IMR-90 (cell line): ENCODE measurements at places on chromosomes 11 and 22.

- DNase-seq, result peak; percentile 91
These were observed 7.8 kb downstream of the MYEOV start for GRCh38 chr11:69301455-69302401.

DNA sequence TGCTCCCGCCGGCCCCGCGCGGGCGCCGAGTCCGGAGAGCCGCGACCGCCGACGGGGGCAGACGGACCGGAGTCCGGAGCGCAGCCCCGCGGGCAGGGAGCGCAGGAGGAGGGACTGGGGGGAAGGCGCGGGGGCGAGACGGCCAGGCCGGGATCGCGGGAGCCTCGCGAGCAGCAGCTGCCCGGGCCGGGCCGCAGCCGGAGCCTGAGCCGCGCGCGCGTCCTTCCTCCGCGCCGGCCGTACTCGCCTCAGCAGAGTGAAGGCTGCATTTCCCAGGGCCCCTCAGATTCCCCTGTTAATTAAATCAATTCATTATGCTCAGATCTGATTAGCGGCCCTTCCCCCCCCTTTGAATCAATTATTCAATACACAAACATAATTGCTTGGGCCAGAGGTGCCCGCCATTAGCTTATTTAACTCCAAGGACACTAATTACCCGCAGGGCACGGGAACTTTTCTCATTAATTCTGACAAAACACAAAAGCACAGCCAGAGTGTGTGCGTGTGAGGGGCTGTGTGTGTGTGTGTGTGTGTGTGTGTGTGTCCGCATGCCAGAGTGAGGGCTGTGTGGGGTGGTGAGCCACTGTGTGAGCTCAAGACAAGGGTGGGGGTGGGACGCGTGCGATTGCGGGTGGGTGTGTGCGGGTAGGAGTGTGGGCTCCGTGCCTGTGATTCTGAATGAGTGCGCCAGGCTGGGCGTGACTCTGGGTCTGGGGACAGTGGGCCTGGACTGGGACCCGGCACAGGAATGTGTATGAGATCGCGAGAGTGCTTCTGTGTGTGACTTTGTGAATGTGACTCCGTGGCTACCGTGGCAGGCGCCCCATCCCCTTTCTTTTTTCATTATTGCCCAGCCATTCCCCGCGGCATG is 5.1 kb upstream of the LMO1 start:
- DNase-seq, result no peak

- no peak for DNase-seq
These were observed 7.4 kb upstream of the GNAZ start for GRCh38 chr22:23062616-23063538.

- no peak for DNase-seq
These were observed 46.0 kb downstream of the MCM5 start for GRCh38 chr22:35445933-35446332.

DNA sequence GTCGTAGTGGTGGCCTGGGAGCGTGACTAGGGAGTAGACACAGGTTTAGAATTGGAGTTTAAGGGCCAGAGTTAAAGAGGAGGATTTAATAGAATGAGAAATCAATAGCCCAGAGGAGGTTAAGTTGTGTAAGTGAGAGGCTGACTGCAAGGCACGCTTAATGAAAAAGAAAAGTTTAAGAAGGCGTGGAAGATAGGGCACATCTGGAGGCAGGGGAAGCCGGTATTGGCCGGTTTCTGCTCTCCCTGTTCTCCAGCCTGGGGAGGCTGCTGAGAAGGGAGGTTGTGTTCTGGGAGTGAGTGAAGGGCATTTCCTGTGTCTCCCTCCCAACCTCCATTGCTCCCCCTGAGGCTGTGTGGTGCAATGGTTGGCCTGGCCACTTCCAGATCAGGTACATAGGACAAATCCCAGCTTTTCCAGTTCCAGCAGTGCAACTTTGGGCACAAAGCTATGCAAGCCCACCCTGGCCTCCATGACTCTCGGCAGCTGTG is 6.3 kb downstream of the GRIK4 start:
- peak; percentile 23 for DNase-seq

DNA sequence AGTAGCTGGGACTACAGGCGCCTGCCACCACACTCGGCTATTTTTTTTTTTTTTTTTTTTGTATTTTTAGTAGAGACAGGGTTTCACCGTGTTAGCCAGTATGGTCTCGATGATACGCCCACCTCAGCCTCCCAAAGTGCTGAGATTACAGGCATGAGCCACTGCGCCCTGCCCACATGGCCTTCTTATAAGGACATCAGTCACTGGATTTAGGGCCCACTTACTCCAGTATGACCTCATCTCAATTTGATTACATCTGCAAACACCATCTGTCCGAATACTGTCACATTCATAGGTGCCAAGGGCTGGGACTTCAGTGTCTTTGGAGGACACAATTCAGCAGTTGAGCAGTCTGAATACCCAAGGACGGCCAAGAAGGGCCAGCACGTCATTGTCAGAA is 8.2 kb upstream of the PRR5 start:
- no peak for DNase-seq

- DNase-seq, result no peak
These were observed 71.9 kb downstream of the NFAM1 start for GRCh38 chr22:42360348-42360747.

- DNase-seq, result no peak
These were observed 177.4 kb downstream of the JRKL start for GRCh38 chr11:96567176-96567575.

DNA sequence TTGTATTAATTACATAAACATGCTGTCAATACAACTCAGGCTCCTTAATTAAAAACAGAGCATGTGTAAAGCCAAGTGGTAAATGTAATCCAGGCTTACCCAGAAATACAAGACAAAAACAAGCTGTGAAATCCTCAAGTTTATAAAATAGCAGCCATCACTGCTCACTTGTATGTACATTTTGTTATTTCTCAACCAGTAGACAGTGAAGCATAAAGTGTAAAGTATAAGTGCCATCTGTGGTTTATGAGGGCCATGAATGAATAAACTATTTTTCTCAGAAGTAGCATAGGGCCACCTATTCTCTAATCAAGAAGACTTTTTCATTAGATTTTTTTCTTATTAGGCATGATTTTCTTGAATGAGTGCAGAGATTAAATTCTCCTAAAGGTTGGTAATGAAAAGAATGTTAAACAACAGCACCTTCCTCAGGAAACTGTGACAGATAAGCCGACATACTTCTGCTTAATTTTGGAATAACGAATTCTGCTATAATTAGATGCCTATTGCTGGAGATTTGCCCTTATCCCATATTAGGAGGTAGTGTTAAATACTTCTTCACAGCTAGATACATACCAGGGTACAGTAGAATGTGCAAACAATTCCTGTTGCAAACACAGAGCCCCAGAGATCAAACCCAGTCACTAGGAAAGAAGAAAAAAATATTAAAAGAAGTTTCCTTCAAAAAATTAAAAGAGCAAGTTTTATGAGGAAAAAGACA is 13.0 kb downstream of the SLC5A12 start:
- DNase-seq, result no peak

DNA sequence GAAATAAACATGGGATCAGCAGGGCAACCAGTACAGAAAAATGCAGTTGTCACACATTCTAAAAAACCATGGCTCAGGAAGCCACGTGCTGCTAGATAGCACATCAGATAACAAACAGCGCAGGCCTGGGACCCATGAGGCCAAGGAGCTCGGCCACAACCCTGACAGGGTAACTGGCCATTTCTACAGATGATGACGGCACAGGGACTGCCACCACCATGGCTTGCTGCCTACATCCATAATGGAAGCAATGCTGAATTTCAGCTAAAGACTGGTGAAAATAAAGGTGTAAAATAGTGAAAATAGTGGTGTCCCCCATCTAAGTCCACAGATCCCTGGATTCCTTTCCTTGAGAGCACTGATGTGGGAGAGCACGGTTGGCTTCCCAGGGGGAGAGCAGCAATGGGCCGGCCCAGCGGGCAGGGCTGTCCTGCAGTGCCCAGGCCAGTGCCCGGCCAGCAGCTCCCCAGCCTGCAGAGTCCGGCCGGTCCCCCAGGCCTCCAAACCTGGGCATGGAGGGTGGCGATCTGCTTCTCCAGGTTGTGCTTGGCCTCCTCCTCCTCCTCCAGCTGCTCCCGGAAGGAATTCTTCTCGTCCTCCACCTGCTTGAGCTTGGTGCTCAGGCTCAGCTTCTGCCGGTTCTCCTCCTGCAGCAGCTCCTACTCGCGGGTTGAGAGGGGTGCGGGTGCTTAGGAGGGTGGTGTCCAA is 40.0 kb downstream of the APOL1 start:
- DNase-seq, result no peak

DNA sequence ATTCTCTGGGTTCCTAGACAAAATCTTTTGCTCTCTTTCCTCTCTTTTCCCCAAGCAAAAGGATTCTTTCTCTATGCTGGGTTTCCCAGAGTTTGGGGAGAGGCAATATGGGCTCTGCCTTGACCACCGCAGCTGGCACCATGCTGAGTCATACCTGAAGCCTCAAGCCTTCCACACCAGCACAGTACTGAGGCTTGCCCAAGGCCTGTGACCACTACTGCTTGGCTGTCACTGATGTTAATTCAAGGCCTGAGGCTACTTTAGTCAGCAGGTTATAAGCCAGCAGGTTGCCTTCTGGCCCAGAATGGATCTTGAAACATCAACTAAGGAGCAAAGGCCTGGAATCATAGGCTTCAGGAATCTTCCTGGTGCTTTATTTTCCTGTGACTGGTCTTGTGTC is 185.3 kb downstream of the DYNC2H1 start:
- DNase-seq, result peak; percentile 12

DNA sequence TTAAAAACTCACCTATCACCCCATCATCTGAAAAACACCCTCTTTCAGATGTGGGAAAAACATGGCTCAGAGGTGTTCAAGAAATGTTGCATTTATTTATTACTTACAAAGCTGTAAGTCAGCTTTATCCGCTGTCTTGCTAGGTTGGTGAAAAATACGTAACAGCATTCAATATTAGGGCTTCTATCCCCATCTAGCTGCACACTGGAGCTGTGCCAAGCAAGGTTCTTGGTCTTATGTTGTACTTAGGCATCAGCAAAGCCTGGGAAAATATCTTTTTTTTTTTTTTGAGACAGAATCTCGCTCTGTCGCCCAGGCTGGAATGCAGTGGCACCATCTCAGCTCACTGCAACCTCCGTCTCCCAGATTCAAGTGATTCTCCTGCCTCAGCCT is 7.5 kb downstream of the SERPING1 start:
- DNase-seq, result no peak

DNA sequence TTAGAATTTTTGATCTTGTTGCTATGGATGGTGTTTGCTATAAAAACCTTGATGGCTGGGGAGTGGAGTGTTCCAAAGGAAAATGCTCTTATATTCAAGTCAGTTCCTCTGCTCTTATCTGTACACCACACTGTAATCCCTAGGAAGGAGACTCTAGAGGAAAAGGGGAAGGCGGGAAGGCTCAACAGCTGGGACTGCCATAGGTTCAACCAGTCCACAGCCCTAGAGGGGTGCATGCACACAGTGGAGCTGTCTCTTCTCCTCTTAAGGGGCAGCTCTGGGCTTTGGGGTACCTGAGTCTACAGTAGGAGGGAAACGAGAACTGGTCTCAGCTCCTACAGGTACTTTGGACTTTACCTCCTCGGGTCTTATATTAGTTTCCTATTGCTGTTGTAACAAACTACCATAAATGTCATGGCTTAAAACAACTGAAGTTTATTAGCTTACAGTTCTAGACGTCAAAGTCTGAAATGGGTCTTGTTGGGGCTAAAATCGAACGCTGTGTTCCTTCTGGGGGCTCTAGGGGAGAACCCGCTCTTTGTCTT is 77.2 kb upstream of the ZBED5 start:
- DNase-seq, result no peak

DNA sequence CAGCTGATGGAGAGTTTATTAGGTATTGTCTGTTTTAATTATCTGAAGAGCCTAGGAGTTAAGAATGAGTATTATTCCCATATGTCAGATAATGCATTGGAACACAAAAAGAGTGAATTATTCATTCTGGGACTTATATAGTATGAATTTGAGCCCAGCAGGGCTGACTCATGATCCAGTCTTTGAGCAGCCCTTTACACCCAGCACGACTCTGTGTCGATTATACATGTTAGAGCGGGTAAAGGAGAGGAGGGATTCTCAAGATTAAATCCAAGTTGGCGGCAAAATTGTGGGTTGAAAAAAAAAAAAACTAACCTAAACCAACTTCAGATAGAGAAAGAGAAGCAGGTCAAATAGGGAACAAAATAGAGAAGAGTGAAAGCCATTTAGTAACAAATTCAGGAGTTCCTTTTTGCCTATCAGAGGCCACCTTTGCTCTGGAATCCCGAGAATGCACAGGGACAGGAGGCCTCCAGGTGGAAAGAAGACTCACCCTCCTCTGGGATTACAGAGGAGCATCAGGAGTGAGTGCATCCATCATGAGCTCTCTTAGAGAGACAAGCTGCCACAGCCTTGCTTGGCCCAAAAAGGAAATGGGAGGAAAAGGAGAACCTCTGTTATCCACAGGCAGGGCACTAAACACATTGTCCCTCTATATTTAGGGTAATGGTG is 3.1 kb downstream of the MRGPRX1 start:
- DNase-seq, result no peak

DNA sequence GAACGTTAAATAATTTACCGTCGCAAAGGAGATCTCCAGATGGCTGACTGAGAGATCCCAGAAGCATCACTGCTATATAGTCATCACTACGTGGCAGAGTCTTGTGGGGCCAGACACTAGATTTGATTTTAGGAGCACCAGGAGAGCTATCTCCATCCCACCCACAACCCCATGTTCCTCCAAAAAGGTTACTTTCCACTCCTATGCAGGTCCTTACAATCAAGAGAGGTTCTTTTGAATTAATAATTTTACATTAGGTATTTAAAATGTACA is 19.4 kb downstream of the GUCY1A2 start:
- DNase-seq, result no peak

DNA sequence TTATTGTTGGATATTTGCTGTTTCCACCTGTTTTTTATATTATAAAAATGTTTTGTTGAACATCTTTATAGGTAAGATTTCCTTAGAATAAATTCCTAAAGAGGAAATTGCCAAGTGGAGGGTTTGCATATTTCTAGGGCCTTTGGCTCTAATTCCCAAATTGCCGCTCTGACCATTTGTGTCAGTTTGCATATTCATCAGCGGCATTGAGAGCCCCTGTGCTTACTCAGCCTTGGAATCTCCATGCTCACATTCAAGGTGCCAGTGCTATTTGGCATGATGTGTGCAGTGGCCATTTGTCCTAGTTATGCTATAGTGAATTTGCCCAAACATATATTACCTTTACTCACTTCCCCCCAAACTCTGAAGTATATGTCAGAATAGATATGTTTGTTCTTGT is 25.5 kb downstream of the KREMEN1 start:
- no peak for DNase-seq

- DNase-seq, result no peak
These were observed 2.4 kb upstream of the CECR2 start for GRCh38 chr22:17366830-17367229.
